ENCODE measurements at places on chromosomes 2 and 18.

- no peak for DNase-seq
Observed at GRCh38 chr2:226813148-226813701, 13.6 kb upstream of the IRS1 start.

- no peak for DNase-seq
Observed at GRCh38 chr2:6297238-6297637, 568.5 kb downstream of the CMPK2 start.

DNA sequence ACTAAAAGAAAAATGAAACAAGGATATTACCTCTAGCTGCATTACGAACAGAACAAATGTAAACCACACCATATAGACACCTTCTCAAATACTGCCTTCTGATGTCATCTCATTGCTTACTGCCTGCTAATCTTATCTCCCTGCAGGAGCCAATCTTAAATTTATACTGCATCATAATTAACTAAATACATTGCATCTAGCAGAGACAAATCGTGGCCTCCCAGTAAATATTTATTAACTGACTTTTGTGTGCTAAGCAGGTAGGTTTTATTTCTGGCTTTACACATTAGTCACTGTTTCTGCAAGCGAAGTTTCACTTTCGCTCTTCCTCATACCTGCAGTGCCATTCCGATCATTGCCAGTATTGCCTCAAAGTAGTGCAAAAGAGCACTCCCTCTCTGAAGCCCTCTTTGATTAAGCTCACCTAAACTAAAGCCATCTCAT is 67.5 kb downstream of the SPATS2L start:
- DNase-seq, result no peak

GRCh38 chr2:182937870-182938269 is 71.4 kb upstream of the FRZB start:
- DNase-seq, result no peak

DNA sequence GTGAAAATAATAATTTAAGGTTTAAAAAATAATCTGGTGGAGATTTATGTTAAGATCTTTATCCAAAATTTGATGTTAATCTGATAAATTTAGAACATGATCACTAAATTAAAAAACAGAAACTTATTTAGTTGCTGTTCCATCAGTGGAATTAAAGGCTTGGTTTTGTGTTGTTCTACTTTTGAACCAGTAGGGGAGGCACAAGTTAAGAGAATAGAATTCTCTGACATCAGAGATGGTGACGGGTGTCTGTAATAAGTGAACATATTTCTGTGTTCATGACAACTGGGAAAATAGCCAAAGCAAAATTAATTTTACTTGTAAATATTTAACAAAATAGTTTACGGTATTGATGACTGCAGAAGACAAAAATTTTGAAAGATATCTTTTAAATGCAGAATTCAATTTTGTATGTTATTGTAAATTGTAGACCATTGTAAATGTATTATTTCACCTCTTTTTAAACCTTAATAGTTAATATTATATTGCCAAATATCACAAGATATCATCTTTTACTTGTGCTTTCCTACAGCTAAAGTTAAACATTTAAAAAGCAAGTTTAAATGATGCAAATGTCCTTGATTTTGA is 106.0 kb downstream of the UBR3 start:
- DNase-seq, result no peak

- no peak for DNase-seq
Observed at GRCh38 chr18:26036635-26037034, 53.8 kb downstream of the SS18 start.
